NCI-H1694 treated with DMSO at 0.1 percent for 48 hours (cell line): ENCODE measurements at places on chromosomes 11 and 22.

DNA sequence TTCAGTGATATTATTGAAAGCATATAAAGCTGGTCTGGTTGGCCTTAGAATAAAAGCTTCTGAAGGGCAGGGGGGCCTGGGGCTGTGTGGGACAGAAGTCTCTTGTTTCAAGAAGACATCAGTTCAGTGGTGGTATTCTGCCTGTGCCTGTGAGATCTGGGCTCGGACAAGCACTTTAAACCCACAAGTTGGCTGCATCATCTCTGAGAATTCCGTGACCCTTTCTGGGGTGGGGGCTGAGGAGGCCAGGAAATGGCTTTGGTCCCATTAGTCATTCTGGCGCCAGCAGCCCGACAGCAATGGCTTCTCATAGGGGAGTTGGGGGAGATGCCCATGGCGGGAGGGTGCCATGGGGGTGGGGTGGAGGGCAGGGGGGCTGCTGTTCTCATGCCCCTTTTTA is 104.1 kb downstream of the PKNOX2 start:
- no peak for DNase-seq

GRCh38 chr11:132058211-132058772 is 687.9 kb downstream of the NTM start:
- peak; percentile 0 for DNase-seq

DNA sequence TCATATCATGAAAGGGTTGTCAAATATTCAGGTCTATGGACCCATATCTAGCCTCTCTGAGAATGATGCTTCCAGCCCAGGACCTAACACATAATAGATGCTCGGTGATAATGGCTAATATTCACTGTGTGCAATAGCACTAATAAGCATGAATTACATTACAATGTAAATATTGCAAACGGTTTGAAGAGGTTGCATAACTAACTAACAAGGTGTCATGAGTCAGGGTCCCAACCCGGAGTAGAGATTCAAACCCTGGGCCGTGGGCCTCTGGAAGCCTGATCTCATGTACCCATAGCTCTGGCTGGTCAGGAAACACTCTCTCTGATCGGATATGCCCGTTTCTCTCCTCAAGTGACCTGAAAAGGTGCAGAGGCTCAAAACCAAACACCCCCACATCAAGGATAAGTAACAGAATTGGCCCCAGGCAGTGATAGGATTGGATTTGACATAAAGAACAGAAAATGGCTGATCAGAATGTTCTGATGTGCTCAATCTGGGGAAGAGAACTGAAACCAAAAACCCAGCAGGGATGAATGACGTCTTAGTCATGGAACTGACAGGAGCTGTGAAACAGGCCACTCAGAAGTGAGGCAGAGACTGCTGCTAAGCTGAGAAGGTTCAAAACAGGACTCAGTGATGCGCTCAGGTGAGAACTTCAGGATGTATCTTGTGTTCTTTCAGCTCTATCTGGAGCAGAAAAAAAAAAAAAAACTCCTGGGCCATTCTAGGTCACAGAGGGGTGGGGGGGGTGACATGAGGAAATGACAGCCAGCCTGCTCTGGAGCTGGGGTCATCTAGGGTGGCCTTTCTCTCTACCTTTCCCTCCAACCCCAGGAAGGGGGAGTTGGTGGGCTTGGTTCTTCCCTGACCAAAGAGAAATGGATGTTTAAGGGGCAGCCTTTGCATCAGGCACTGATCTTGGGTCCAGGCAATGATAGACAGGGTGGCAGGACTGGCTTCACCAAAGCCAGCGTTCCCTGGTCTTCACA is 6.6 kb upstream of the KCTD17 start:
- DNase-seq: no peak

DNA sequence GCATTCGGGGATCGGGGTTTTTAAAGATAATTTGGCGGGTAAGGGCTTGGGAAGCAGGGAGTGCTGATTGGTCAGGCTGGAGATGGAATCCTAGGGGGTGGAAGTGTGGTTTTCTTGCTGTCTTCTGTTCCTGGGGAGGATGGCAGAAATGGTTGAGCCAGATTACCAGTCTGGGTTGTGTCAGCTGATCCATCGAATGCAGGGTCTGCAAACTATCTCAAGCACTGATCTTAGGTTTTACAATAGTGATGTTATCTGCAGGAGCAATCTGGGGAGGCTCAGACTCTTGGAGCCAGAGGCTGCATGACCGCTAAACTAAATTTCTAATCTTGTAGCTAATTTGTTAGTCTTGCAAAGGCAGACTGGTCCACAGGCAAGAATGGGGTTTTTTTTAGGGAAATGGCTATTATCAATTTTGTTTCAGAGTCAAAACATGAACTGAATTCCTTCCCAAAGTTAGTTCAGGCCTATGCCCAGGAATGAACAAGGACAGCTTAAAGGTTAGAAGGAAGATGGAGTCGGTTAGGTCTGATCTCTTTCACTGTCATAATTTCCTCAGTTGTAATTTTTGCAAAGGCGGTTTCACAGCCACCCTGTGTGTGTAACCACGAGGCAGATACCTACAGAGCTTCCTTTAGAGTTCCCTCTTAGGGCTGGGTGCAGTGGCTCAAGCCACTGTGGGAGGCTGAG is 10.2 kb downstream of the SCGB1A1 start:
- no peak for DNase-seq

GRCh38 chr11:102800767-102801166 is 2.8 kb upstream of the MMP1 start:
- DNase-seq: no peak

- no peak for DNase-seq
Observed at GRCh38 chr11:35614939-35615569, 3.2 kb upstream of the FJX1 start.

DNA sequence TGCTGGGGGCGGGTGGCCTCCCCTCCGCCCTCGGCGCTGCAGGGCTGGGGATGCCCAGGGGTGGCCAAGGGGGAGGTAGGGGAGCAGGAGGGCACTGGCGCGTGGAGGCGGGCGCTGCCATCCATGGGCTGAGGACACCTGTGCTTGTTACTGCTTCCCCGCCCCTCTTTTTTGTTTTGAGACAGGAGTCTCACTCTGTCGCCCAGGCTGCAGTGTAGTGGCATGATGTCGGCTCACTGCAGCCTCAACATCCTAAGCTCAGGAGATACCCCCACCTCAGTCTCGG is 683 bp upstream of the FADS3 start:
- DNase-seq: no peak

DNA sequence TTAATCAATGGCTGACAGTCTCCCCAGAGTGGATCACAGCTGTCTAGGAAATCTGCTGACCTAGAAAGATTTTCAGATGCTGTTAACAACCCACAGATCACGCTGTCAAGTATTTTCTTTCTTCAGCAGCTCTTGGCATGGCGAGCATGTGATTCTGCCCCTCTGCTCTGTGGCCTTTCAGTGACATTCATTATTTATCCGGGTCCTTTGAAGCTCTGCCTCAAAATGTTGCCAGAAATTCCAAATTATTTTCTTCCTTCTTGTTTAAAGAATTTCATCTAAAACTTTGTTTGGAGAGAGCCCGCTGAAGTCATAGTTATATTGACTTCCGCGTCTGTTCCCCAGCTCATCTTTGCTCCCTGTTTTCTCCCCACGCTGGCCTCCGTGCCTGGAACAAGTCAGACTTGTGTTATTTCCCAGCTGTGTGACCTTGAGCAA is 134.1 kb downstream of the COMMD9 start:
- no peak for DNase-seq

DNA sequence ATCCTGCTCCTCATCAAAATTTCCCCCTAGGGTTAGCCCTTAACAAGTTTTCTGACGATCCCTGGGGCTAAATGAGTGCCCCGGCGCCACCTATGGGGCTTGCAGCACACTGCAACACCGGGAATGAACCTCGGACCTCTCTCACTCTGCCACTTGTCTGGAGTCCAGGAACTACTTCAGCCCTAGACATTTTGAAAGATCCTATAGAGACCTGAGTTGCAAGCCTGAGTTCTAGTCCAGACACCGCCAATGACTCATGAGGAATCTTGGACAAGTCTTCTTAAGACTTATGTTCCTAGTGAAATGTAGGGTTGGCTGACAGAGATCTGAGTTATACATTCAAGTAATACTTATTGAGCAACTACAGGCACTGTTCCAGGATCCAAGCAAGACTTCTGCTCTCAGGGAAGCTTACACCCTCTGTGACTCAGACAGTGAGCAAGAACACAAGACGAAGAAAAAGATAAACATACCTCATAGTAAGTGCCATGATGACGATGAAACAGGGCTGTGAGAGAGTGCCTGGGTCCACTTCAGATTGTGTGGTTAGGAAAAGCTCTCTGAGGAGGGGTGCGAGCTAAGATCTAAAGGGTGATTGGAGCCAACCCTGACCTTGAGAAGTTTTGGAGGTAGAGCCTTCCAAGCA is 10.2 kb upstream of the STK33 start:
- DNase-seq: peak; percentile 7

GRCh38 chr11:32830413-32830738 is 649 bp downstream of the PRRG4 start:
- DNase-seq: no peak

GRCh38 chr11:83241291-83241946 is 44.7 kb downstream of the CCDC90B start:
- DNase-seq: peak; percentile 15

DNA sequence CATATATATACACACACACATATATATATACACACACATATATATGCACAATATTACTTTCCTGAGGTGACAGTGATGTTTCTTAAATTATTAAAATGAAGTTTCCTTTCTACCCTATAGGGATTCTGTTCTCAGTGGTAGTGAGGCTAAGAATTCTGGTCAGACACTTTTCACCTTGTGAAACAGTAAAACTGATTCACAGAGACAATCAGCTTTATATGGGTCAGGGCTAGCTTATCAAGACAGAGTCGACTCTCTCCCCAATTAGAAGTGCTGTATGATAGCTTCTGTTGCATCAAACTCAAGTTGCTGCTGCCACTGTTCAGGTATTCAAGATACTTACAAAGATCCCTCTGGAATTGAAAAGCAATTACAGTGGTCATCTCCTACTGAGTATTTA is 68.4 kb downstream of the ZBTB44 start:
- no peak for DNase-seq

DNA sequence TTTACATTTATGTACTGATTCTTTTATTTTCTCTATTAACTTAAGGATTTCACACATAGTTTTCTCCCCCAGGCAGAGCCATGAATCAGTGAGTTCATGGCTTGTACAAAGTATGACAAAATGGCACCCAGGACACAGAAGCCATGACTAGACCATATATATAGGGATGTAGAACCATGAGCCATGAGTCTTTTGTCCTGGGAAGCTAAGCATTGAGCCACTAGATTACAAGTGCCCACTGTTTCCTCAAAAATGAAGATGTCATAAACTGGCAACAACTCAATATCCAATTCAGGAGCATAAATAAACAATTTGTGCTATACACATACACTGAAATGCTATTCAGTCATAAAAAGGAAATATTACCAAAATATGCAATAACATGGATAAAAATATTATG is 36.2 kb downstream of the CARD18 start:
- DNase-seq: no peak

GRCh38 chr11:116687458-116688201 is 85.2 kb downstream of the BUD13 start:
- DNase-seq: no peak

GRCh38 chr11:36945384-36945783 is 347.3 kb upstream of the RAG2 start:
- no peak for DNase-seq
